ENCODE measurements at places on chromosomes 6 and 20. TPM values are rescaled to one million over a fixed set of nuclear protein-coding genes. Genes with fewer than 3 reads are reported as not detected.

TMC2 gene
- total RNA-seq = not detected

ARFGEF3 gene
- total RNA-seq = 0.30 TPM

PPP1R11 gene
- total RNA-seq = 53.8 TPM

GPR63 gene
- 1.1 TPM for total RNA-seq

OR2B6 gene
- not detected for total RNA-seq

LINC00237 gene
- not detected for total RNA-seq

NRM gene
- 33.1 TPM for total RNA-seq

TRDN gene
- total RNA-seq = not detected

MOG gene
- not detected for total RNA-seq

PRND gene
- total RNA-seq = not detected

TPBG gene
- total RNA-seq = 0.11 TPM

SYTL3 gene
- total RNA-seq = 65.3 TPM
